SJSA1 (cell line): ENCODE measurements at places on chromosomes 11 and 22. TPM values are rescaled to one million over a fixed set of nuclear protein-coding genes. Genes with fewer than 3 reads are reported as not detected.

DNA sequence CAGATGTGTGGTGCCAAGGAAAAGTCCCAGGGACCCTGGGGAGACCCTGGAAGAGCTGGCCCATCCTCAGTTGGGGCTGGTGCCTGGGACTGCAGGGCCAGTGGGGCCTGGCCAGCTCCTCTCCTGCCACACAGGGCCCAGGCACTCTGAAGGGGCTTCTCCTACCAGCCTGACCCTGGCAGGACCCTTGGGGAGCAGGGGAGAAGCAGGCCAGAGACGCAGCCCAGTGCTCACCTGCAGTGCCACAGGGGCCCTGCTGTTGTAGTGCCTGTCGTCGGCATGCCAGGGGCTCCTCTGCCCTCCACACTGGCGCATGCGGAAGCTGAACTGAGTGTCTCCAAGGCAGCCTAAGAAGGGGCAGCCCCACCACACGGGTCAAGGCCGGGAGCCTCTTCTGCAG is 9.1 kb downstream of the DENND6B start:
- no peak for DNase-seq

GRCh38 chr11:127461241-127462064 is 460.9 kb upstream of the KIRREL3 start:
- DNase-seq: no peak

DNA sequence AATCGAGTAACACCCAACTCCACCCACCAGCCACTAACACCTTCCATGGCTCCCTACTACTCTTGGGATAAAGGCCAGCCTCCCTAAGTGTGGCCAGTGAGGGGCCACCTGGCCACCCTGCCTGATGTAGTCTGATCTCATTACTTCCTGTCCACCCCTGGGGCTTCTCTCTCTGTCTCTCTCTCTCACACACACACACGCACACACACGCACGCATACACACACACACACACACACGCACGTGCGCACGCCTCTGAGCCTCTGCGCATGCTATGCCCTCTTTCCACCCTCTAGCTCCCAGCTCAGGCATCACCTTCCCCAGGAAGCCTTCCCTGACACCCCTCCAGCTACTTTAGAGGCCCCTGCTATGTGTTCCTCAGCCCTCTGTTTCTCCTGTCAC is 3.9 kb downstream of the MFNG start:
- no peak for DNase-seq

DNA sequence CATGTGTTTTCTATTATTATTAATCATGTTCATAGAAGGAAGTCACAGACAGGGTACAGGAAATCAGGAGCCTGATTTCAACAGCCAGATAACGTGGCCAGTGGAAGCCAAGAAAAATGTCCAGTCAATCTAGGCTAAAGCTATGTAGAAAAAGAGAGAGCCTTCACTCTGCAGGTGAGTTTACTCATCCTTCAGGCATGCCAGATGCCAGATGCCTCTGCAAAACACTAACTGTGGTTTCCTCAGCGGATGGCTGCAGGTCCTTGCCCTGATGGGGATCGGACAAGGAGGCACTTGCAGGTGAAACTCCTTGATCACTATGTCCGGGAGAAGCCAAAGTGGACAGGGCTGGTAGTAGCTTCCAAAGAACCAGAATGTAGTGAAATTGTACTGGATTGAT is 962.3 kb upstream of the RAG2 start:
- DNase-seq: no peak

- DNase-seq: no peak
Measured at GRCh38 chr11:90219438-90219837, 3.4 kb downstream of the CHORDC1 start.

The SCN3B gene
- 0.18 TPM in 1 of 2 replicates, not detected in the other for total RNA-seq

- DNase-seq: no peak
Measured at GRCh38 chr11:17805873-17806272, 71.3 kb downstream of the KCNC1 start.

- no peak for DNase-seq
Measured at GRCh38 chr11:67456068-67456705, 1.0 kb downstream of the CABP4 start.

The SYCE3 gene
- total RNA-seq: not detected in 2 replicates

DNA sequence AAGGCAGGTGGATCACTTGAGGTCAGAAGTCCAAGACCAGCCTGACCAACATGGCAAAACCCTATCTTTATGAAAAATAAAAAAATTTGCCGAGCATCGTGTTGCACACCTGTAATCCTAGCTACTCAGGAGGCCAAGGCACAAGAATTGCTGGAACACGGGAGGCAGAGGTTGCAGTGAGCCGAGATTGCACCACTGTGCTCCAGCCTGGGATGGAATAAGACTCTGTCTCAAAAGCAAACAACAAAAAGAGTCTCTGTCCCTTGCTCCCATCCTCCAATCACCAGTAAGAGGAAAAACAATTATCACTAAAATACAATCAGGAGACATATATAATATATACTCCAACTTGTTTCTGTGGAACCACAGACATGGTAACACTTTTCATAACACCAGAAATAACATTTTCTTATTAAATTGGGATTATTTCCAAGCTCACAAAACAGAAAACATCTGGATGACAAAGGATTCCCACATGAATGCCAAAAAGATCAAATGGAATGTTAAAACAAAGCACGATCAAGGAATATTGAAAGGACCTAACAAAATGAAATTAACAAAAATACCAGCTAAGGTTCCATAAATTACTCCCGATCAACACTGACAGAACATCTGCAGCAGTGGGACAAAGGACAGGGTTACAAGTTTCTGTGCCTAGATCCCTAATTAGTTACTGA is 15.2 kb downstream of the FCHSD2 start:
- DNase-seq: no peak

The CAPN5 gene
- 8.7 and 10.4 TPM in 2 replicates for total RNA-seq

DNA sequence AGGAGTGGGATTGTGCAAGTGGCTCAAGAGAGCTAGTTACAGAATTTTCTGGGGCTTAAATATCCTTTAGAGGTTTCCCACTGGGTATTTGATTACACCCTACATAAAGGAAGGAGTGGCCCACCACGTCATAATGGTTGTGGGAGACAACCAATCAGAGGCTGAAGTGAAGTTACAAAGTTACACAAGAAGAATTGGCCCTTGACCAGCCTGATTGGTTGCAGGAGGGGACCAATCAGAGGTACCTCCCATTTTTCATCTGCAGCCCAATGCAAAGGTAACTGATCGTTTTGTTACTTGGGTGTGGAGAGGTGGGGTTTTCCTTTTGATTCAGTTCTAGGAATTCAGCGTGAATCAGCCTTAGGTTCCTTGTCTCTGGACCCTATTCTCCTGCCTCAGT is 430.5 kb upstream of the FAT3 start:
- no peak for DNase-seq

DNA sequence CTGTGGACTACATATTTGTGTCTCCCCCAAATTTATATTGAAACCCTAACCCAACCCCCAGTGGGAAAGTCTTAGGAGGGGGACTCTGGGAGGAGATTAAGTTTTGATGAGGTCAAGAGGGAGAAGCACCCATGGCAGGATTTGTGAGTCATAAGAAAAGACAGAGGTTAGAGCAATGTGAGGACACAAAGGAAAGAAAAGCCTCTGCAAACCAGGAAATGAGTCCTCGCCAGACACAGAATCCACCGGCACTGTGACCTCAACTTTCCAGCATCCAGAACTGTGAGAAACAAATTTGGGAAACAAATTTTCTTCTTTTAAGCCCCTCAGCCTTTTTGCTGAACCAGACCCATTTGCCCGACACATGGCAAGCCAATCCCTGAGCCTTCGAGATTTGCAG is 397.0 kb downstream of the NTM start:
- DNase-seq: no peak

DNA sequence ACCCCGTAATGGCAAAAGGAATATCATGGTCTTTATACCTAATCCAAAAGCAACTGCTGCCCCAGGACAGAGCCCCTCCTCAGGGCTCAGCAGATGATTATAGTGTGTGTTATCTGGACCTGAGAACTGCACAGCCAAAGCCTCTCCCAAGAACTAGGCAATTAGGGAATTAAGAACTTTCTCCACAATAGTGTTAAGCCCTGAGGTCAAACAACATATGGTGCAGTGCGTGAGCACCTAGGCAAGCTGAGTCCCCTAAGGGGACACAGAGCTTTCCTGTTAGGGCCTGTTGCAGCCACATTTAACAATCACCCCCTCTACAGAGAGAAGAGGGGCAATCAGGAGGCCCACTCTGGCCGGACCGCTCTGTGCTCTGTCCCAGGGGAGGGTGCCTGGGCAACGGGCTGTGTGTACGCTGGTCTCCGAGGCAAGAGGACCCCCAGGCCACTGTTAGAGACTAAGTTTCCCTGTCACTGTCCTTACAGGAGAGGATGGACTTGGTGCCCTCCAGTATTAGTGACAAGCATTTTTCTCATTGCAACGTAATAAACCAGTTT is 1.4 kb upstream of the KCNJ5 start:
- no peak for DNase-seq

The TREH gene
- total RNA-seq: not detected in 2 replicates

The ALX4 gene
- total RNA-seq: 30.3 and 41.6 TPM in 2 replicates

GRCh38 chr11:76310832-76311595 is 69.9 kb downstream of the THAP12 start:
- no peak for DNase-seq

The CCDC87 gene
- 0.34 TPM in 1 of 2 replicates, not detected in the other for total RNA-seq

The GRAP2 gene
- 0.61 TPM in 1 of 2 replicates, not detected in the other for total RNA-seq

The ZBTB16 gene
- total RNA-seq: not detected in 2 replicates

The SAA4 gene
- total RNA-seq: not detected in 2 replicates

- no peak for DNase-seq
Measured at GRCh38 chr11:3946455-3947017, 91.1 kb downstream of the STIM1 start.

- no peak for DNase-seq
Measured at GRCh38 chr11:110463153-110463552, 33.4 kb downstream of the FDX1 start.

DNA sequence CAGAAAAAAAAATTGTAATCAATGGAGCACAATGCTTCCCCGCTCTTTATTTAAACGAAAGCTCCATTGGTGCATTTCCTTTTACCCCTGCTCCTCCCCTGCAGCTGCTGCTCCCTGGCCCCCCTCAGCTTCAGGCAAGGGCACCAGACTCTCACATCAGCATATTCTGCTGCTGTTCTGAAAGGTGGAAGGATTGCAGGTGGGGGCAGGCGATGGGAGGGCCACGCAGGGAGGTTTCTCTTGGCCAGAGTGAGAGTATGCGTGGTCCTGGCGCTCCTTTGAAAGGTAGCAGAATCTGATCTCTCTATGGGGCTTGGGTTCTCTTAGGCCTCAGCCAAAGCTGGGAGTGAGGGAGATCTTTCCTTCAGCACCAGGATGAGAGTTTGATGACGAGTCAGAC is 240.9 kb upstream of the CADM1 start:
- no peak for DNase-seq

- no peak for DNase-seq
Measured at GRCh38 chr22:37379722-37380121, 47.6 kb downstream of the ELFN2 start.

The C1QTNF5 gene
- total RNA-seq: 0.11 TPM in 1 of 2 replicates, not detected in the other

DNA sequence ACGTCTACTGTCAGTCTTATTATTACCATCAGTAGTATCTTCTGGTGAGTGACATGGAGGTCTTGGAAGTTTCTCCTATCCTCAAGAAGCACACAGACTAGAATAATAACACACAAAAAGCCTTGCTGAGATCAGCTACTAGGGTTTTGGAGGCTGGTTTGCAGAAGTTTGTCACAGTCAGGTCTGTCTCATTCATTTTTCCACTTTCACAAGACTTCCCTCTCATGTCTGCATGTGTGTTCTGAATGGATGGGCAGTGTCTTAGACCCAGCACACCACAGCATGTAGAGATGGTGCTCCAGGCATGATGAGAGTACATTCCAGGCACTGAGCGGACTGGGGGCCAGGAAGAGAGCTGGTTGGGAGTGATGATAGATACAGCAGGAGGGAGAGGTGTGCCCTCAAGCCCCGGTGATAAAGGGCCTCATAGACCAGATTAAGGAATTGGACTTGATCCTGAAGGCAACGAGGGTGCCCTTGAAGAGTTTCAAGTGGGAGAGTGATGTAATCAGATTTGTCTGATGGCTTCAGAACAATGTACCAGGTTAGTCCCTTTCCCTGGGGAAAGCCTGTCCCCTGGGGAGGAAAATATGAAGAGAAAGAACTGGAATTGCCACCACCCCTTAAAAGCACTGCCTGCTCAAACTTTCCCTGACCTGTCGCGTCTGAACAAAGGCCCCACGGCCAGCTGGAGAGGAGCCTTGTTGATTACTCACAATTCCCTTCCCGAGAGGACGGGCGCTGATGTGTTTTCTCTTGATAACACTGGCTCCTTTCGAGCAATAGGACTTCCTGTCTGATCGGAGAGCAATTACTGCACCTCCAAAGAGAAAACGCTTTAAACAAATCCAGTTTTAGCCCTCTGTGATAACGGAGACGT is 45.1 kb upstream of the LMO2 start:
- no peak for DNase-seq

The OMP gene
- not detected in 2 replicates for total RNA-seq

- no peak for DNase-seq
Measured at GRCh38 chr11:79536155-79536917, 95.5 kb upstream of the TENM4 start.

- DNase-seq: no peak
Measured at GRCh38 chr11:129770993-129771392, 44.7 kb upstream of the TMEM45B start.

DNA sequence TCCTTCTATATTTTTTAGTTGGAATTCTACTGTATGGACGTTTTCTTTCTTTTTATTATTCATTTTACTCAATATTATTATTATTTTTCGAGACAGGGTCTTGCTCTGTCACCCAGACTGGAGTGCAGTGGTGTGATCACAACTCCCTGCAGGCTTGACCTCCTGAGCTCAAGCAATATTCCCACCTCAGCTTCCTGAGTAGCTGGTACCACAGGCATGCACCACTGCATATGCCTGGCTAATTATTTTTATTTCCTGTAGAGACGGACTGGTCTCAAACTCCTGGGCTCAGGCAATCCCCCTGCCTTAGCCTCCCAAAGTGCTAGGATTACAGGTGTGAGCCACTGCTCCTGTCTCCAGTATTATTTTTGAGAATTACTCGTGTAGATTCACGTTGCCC is 34.0 kb upstream of the CCDC134 start:
- DNase-seq: no peak

DNA sequence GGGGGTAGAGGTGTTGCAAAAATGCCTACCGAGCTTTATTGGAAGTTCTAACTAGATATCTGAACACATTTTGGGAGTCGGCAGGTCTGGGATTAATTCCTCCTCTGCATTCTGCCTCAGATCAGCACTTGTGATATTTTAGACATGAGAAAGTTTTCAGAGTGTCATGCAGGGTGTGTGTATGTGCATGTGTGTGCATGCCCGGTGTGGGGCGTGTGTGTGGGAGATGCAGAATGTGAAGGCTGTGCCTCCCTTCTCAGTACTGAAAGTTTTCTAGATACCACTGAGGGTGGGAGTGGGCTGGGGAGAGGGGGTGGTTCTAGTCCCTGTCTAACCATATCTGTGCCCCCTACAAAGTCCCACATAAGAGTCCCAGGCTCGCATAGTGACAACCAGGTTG is 180.0 kb upstream of the NTM start:
- no peak for DNase-seq

- DNase-seq: no peak
Measured at GRCh38 chr11:131157678-131158077, 212.7 kb upstream of the NTM start.

GRCh38 chr22:36819112-36819511 is 2.3 kb upstream of the PVALB start:
- DNase-seq: no peak
